Inflammatory macrophage treated with lipopolysaccharide for 4 hours (primary cell): ENCODE measurements at places on chromosomes 11 and 22.

GRCh38 chr22:23410411-23410810 lies 169.7 kb downstream of the IGLL1 start:
- DNase-seq, result no peak

GRCh38 chr11:773830-774229 lies 3.5 kb downstream of the GATD1 start:
- no peak for DNase-seq

DNA sequence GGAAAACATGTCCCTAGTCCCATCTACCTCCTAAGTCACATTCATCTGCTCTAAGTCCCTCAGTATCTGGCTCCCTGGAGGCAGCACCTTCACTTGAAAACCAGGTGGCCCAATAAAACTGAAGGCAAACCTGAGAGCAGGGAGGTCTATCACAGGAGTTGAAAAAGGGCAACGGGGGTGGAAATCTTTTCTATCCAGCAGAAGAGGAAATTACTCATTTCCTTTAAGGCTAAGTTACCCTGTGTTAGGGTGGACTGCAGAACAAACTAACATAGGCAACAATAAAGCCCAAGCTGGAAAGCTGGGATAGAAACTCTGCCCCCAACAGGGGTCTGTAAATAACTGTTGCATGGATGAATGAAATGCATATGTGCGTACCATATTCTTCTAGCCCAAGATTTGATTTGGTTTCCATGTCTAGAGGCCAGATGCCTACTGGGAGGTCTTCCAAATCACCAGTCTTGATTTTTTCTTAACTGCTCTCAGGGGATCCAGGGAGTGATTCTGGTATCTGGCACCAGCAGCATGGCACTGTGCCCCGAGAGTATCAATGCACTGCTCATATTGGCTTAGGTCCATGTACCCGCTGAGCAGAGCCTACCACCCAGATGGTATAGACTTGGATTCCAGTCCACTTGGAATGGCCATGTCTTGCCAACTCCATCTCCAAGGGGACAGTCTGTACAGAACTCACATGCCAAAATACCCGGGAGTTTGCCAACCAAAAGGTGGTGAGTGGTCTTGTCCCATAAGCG lies 350.0 kb upstream of the NCAM1 start:
- DNase-seq, result no peak

GRCh38 chr22:38849811-38850210 lies 6.0 kb upstream of the NPTXR start:
- DNase-seq, result no peak

- DNase-seq, result no peak
Observed at GRCh38 chr11:74341921-74342320, 30.5 kb upstream of the P4HA3 start.

GRCh38 chr11:35011389-35011788 lies 95.0 kb downstream of the PDHX start:
- no peak for DNase-seq
